ENCODE measurements at places on chromosomes 7 and 10.

GRCh38 chr7:151025924-151026671 is 1.8 kb upstream of the ATG9B start:
- DNase-seq = no peak

GRCh38 chr10:33501161-33501560 is 166.7 kb upstream of the NRP1 start:
- DNase-seq = no peak

DNA sequence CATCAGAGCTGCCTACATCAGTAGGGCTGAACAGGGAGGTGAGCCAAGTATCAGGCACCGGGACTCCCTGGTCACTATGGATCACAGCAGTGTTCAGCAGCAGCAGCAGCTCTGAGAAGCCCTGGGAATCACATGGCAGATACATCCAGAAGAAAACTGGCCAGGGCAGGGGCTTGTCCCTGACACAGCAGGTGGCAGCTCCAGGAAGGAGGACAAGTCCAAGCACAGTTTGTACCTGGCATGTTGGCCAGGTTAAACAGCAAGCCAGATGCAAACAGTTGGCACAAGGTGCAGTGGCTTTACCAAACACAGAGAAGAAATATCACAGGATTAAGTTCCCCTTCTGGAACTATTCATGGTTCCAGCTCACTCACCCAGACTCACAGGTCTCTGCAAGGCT is 139.4 kb downstream of the KCNMA1 start:
- no peak for DNase-seq

GRCh38 chr7:106887421-106887820 is 22.3 kb downstream of the PIK3CG start:
- no peak for DNase-seq

GRCh38 chr10:88347597-88348304 is 235.4 kb downstream of the RNLS start:
- no peak for DNase-seq

GRCh38 chr7:139915864-139916716 is 87.0 kb downstream of the TBXAS1 start:
- DNase-seq = peak; percentile 86

DNA sequence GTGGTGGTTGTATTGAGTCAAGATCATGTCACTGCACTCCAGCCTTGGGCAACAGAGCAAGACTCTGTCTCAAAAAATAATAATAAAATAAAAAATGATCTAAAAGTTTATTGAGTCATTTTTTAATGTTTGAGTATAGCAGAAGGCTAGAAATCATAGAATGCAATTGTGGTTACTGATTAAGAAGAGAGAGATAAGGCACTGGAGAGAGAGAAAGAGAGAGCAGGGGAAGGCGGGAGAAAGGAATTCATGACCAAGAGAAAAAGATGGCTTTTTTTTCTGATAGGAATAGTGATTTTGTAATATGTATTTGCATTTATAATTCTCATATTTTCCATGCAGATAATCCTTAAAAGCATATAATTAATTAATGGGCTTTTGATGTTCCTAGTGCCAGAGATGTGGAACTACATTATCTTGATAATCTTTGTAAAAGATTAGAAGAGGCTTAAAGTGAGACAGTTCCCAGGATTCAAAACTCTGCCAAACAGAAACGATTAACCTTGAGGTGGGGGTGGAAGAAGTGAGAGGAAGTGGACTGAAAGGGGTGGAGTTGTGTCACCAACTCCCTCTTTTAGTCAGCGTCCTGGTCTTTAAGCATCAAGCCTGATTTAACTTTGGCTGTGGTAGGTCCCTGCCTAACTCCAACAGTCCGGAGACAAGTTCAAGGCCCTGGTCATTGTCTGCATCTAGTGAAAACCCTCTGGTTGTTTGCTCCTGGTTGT is 76.2 kb downstream of the CHN2 start:
- DNase-seq = no peak

- DNase-seq = no peak
Observed at GRCh38 chr7:43119371-43120075, 7.1 kb downstream of the HECW1 start.

DNA sequence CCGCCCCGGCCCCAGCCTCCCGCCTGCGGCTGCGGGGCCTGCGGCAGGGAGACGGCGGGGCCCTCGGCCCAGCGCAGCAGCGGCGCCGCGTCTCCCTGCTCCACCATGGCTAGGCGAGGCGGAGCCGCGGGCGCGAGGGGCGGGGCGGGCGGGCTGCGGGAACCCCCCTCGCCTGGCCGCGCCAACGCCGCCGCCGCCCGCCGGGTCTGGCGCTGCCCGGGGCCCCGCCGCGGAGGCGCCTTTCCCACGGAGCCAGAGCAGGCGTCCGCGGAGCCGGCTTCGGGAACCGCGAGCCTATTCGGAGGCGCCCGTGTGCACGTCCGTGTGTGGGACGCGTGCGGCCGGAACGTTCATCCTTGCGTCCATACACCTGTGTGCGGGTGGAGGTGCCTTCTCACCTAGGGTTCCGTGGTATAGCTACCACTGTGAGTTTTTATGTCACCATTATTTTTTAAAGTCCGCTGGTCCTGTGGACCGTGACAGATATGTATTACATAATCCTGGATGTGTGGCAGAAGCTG is at the start of gene DENND11:
DENND11 (minus strand) TSS at position 120 of the 521 bp plus-strand sequence; CDS start at position 107, 13 bp downstream.
- no peak for DNase-seq

DNA sequence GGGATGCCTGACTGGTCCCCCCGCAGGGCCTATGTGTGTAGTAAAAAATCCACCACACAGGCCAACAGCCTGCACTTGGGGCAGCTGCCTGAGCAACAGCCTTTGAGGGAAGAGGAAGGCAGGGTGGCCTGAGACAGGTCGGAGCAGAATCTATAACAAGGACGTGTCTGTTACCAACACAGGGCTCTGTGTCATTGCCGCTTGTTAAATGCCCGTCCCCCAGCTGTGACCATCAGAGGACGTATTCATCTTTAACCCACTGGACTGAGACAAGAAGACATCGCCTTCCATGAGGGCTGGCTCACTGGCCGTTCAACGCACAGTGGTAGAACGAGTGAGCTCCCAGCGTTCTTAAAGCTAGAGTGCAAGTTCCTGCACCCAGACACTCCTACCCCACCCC is 7.8 kb downstream of the PDIA4 start:
- DNase-seq = no peak

- no peak for DNase-seq
Observed at GRCh38 chr10:10930979-10931743, 86.5 kb upstream of the CELF2 start.

GRCh38 chr10:35331894-35332640 is 4.2 kb upstream of the CCNY start:
- no peak for DNase-seq

DNA sequence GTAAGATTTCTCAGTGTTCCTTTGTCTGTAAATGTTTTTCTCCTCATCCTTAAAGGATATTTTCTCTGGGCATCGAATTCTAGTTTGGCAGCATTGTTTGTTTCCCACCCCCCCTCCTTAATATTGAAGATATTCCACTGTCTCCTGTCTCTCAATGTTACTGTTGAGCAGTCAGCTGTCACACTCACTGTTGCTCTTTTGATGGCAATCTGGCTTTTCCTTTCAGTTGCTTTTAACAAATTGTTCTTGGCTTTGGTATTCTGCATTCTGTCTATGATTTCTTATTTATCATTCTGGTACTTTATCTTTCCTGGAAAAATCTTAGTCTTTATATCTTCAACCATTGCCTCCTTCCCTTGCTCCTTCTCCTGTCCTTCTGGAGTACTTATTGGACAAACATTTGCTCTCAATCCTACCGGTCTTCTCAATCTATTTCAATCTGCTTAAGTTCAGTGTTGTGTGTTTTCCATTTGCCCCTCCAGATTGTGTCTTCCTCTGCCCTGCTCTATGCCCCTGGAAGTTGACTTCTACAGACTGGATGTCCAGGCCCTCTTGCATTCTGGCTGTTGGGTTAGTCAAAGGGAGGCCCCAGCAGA is 9.3 kb upstream of the GTPBP4 start:
- DNase-seq = no peak

GRCh38 chr10:28492116-28492920 is 40.6 kb upstream of the WAC start:
- DNase-seq = peak; percentile 65

DNA sequence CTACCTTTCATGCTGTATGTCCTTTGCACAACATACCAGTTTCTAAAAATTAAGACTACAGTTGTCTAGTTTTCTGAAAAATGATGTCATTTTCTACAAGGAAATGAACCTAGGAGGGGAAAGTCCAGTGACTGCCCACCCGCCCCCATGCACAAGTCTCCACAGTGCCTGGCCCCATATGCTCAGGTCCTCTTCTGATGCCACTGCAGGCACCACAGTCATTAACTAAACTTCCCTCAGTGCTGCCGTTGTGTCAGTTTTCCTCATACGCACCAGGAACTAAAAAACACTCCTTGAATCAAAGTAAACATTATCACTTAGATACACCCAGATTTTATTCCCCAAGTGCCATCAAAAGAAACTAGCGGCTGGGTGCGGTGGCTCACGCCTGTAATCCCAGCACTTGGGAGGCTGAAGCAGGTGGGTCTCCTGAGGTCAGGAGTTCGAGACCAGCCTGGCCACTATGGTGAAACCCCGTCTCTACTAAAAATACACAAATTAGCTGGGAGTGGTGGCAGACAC is 6.9 kb upstream of the TNS3 start:
- DNase-seq = no peak

- no peak for DNase-seq
Observed at GRCh38 chr7:95244616-95245015, 79.7 kb downstream of the PON1 start.

DNA sequence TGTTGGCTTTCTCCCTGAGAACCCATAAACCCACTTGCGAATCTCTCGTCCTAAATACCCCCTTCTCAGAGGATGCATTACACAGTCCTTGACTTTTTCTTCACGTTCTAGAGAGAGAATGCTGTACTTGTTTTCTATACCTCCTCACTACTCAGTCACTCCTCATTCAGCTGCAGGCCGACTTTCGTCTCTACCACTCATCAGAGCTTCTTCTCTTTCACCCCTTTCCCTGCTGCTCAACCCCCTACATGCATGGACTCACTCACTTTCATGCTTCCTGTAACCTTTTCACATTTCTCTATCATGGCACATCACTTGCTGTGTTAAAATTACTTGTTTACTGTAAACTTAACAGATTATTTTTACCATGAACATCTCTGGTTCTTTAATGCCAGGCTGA is 19.8 kb downstream of the MDFIC start:
- no peak for DNase-seq

DNA sequence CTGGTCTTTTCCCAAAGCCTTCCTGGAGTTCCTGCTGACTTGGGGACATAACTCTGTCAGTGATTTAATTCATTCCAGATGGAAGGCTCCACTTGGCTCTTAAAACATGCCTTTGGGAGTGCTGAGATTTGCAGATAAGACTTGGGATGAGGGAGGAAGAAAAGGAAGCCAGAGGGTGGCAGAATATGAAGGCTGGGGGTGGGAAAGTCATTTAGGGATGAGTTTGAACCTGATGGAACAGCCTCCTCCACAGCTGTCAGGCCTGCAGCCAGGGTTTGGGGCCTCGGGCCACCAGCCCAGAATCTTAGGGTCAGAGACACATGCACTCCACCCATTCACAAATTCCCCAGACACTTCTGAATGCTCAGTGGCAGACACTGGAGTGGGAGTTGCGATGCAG is 28.4 kb upstream of the EIF5AL1 start:
- DNase-seq = no peak

- no peak for DNase-seq
Observed at GRCh38 chr7:94005753-94006152, 1.6 kb upstream of the BET1 start.

DNA sequence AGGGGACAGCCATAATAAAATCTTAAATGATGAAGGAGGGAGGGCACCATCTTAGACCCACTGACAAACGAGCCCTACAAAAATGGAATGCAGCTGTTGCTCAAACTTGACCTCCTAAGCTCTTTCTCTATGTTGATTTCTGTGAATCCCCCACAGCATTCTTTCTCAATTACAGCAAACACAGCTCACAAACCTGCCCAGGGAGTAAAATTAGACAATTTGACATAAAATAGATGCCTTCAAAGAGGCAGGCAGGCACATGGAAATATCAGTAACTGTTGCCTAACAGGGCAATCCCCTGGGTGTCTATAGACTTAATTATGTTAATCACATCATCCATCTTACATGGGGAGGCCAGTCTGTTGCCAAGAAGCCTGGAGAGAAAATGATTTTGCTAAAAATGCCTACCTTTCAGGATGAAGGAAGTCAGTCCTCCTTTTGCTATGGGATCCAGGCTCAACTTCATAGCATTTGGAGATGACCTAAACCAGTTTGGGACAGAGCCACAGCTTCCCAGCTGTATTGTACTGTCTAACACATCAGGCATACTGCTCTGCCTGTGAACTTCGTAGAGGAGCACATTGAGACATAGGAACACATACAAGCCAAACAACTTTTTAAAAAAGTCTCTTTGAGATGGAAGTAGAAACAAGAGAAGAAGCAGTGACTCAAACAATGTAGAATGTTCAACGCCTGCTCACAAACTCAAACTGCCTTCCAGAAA is 1177.4 kb downstream of the SORCS1 start:
- DNase-seq = no peak

GRCh38 chr7:155533120-155533826 is 13.1 kb downstream of the CNPY1 start:
- no peak for DNase-seq

GRCh38 chr10:91681361-91682276 is 48.7 kb upstream of the PPP1R3C start:
- no peak for DNase-seq

GRCh38 chr7:95102662-95103061 is 195.3 kb downstream of the PPP1R9A start:
- DNase-seq = no peak

DNA sequence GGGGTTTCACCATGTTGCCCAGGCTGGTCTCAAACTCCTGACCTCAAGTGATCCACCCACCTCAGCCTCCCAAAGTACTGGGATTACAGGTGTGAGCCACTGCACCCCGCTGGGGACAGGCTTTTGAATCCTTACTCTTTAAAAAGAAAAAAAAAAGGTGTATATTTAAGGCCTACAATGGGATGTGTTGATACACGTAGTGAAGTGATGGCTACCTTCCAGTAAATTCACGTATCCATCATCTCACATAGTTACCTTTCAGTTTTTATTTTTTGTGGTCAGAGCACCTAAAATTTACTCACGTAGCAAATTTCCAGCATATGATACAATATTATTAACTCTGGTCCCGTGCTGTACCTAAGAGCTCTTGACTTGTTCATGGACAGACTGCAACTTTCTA is 119.5 kb upstream of the INSYN2A start:
- no peak for DNase-seq

GRCh38 chr7:36658335-36659171 is 65.7 kb downstream of the AOAH start:
- DNase-seq = no peak

DNA sequence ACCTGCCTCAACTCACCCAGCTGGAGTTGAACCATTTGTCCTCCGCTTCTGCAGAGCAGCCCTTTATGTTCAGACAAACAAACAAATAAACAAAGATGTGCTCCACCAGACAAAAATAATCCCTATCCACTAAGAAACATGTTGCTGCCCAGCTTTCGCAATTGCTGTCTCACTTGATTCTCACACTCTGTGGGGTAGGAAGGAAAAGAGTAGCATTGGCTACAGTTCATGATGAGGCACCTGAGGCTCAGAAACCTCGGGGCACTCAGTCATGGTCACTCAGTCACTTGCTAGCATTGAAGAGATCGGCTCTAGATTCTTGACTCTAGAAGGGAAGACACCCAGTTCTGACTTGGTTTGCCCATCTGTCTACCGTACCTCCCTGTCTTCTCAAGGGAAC is 88.0 kb upstream of the ZMIZ1 start:
- DNase-seq = no peak

GRCh38 chr7:47516985-47517600 is 64.8 kb downstream of the TNS3 start:
- DNase-seq = no peak

Data from SIG-M5 (cell line).